ENCODE measurements at places on chromosomes 7 and 10.

GRCh38 chr7:154532771-154533170 is 470.2 kb downstream of the PAXIP1 start:
- DNase-seq: no peak

DNA sequence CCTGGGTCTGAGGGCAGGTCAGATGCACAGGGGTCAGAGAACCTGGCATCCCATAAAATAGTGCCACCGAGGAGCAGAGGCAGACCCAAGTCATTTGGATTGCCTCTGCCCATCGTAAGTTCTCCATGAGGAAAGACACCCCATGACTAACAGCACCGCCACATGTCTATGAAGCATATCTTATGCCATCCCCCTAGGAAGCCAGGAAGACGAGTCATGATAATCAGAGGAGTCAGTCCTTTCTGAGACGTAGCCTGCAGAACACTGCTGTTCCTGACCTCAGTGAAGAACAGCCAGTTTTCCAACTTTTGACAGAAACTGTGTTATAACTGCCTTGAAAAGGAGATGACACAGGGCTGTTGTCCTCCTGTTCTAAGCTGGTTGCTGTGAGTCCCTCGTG is 51.2 kb downstream of the INSYN2A start:
- no peak for DNase-seq

GRCh38 chr10:3136336-3136735 is 36.2 kb downstream of the PITRM1 start:
- no peak for DNase-seq

DNA sequence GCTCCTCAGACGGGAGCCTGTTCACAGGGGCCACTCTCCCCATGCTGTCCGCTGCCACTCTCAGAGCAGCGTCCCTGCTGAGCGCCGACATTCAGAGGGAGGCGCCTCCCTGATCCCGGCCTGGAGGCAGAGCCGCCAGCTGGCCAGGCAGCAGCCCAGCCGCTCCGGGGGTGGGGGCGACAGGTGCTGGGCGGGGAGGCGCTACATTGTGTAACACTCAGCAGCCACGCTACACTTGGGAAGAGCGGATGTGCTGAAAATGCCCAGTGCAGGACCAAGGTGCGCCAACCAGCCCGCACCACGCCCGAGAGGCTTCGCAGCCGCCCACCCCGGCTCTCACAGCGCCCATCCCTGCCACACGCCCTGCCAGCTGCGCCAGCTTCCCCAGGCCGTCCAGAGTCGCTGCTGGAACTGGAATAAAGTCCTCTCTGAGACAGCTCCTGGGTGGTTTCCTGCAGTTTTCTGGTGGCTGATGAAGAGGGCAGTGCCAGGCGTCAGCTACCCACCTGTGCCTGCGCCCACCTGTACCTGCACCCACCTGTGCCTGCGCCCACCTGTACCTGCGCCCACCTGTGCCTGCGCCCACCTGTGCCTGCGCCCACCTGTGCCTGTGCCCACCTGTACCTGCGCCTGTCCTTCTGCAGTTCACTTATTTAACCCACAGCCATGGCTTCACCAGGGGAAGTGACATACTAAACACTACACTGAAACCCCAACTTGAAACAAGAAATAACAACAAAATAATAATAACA is 25.7 kb downstream of the STK32C start:
- DNase-seq: no peak

- DNase-seq: no peak
Observed at GRCh38 chr7:120028636-120029035, 244.3 kb upstream of the KCND2 start.

- DNase-seq: peak; percentile 25
Observed at GRCh38 chr10:104350127-104350635, 3.5 kb upstream of the CFAP58 start.

DNA sequence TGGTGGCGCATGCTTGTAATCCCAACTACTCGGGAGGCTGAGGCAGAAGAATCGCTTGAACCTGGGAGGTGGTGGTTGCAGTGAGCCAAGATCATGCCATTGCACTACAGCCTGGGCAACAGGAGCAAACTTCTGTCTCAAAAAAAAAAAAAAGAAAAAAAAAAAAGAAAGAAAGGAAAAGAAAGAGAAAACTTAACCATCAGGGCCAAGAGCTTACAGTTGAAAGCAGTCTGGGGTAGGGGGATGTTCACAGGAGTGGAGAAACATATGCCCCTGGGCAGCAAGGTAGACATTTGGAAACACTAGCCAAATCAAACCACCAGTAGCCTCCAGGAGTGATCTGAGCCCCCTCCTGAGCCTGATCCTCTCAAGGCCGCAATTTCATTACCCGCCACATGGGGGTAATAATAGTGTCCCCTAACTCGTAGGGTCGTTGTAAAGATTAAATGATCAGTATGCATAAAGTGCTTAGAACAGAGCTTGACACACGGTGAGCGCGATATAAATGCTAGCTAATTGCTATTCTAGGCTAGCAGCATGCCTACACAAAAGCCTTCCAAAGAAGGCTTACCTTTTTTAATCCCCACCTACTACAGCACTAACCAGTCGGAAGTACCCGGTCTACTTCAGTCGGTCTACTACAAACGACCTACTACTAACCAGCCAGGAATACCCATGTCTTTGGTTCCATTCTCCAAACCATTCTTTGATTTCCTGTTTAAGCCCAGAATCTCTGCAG is 274.3 kb upstream of the NEBL start:
- no peak for DNase-seq

GRCh38 chr7:82164813-82165212 is 278.8 kb downstream of the CACNA2D1 start:
- DNase-seq: no peak

GRCh38 chr10:26696786-26697162 is 727 bp upstream of the PDSS1 start:
- DNase-seq: no peak

DNA sequence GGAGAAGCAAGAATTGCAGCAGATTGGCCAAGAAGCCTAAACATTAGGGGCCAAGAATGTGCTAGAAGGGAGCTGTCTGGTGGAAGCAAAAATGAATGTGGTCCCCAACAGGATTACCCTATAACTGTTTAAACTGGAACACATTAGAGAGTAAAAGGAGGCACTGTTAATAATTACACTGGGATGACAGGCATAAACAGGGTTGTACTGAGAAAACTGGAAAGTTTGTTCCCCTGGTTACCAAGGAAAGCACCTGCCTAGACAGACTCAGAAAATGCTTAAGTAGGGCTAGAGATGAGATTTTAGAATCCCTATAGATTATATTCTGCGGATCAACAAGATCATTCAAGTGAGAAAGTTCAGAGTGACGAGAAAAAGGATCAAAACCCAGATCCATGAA is 100.8 kb downstream of the CTTNBP2 start:
- no peak for DNase-seq

- DNase-seq: no peak
Observed at GRCh38 chr7:121753944-121754343, 119.0 kb upstream of the PTPRZ1 start.

- no peak for DNase-seq
Observed at GRCh38 chr10:118955951-118956801, 73.3 kb upstream of the NANOS1 start.

GRCh38 chr10:58318346-58318745 is 16.5 kb upstream of the UBE2D1 start:
- DNase-seq: no peak

GRCh38 chr10:72615970-72616369 is 9.9 kb downstream of the MICU1 start:
- no peak for DNase-seq

DNA sequence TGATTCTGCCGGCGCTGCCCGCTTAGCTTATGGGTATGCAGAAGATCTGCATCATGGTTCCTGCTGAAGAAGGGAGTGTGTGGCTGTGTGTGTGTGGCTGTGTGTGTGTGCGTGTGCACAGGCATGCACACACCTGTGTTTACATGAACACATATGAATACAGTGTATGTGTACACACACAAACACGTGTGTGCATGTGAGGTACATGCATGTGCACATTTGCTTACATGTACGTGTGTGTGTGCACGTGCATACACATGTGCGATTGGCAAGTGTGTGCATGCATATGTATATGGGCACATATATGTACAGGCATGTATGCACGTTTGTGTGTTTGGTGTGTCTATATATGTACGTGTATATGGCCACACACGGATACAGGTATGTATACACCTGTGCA is 16.4 kb upstream of the FAM20C start:
- DNase-seq: no peak

DNA sequence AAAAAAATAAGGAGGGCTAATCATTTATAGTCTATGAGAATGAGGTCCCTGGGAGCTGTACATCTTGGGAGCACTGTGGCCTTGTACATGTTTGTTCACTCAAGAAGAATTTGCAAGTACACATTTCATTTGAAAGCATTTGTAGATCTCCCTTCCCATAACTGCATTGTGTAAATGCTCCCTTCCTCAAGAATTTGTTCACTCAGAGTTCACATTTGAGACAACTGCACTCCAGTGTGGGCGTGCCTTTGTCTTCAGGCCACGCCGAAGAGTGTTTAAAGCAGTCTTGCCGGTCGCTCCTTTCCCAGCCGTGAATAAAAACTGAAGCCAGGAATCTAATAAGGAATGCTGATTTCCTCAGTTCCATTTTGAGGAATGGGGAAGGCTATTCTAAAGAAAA is 291.1 kb upstream of the LYZL1 start:
- DNase-seq: no peak

GRCh38 chr7:148790850-148791249 is 92.1 kb downstream of the CUL1 start:
- DNase-seq: no peak

GRCh38 chr10:51103554-51104217 is 29.4 kb downstream of the PRKG1 start:
- no peak for DNase-seq

DNA sequence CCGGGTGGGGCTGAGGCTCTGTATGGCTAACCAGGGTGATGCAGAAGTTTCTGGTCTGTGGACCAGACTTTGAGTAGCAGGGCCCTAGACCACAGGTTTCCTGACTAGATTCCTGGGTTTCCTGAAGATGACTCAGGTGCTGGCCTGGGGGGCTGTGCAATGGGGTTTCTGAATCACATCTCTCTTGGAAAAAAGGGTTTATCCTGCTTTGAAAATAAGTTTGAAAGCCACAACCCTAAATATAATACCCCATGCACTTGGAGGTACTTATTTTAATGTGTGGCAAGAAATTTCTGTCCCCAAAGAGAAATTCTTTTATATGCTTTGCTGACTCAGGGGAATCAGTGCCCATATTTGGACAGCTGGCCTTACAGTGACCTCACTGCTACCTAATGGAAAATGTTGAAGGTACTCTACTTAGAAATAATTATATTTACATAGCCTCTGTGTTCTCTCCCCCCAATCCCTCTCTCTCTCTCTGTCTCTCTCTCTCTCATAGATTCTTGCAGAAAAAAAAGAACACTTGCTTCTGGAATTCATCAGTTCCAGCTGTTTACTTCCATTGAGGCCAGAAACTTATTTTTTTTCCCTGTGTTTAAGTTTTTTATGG is 184.4 kb upstream of the LYZL2 start:
- no peak for DNase-seq

DNA sequence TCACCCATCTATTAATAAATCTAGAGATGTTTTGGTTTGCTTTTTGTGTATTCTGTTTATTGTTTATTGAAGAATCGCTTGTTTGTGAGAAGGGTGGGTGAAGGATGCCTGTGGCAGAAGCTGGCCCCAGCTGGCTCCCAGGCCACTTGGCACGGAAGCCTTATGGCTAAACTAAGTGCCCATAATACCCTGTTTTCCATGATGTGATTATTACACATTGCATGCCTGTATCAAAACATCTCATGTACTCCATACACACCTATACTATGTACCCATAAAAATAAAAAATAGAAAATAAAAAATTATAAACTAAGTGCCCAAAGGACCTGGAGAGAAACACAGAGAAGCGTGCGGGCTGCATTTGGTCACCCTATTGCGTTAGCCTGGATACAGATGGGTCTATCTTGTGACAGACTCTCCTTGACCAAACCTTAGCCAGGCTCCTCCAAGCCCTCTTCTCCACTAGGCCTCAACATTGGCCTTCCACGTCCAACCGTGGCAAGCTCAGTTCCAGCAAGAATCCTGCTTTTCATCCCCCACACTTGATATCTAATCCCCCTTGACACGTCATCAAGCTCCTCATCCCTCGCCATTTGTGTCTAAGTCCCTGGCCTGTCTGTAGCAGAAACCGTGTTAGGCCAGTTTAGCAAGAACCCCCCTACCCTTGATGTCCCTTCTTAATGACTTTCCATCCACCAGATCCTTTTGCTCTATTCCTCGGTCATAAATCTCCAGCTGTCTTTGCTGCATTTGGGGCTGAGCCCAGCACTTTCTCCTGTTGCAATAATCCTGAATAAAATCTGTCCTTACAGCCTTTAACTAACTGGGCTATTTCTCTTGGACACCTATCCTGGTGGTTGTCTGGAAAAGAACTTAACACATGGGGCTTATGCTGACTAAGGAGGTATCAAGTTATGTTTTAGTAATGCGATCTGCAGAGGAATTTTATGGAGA is 245.2 kb downstream of the TNS3 start:
- DNase-seq: no peak

DNA sequence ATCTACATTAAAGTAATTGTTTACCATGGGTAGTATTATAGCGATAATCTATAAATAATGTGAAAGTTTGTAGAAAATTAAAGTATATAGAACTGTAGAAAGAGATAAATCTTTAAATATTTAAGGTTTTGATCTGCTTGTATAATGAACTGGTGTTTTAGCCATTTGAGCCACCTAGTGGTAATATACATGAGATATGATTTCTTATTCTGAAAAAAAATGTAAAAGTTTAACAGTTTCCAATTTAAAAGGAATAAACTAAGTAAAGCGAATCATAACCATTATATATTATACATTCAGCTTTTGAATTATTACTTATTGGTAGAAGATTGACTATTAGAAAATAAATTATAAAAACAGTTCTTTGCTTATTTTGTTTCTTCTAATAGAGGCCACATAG is 91.2 kb downstream of the OTUD1 start:
- no peak for DNase-seq

- no peak for DNase-seq
Observed at GRCh38 chr10:122126763-122127659, 138.0 kb downstream of the TACC2 start.

GRCh38 chr7:81743665-81744064 is 26.2 kb downstream of the HGF start:
- no peak for DNase-seq

DNA sequence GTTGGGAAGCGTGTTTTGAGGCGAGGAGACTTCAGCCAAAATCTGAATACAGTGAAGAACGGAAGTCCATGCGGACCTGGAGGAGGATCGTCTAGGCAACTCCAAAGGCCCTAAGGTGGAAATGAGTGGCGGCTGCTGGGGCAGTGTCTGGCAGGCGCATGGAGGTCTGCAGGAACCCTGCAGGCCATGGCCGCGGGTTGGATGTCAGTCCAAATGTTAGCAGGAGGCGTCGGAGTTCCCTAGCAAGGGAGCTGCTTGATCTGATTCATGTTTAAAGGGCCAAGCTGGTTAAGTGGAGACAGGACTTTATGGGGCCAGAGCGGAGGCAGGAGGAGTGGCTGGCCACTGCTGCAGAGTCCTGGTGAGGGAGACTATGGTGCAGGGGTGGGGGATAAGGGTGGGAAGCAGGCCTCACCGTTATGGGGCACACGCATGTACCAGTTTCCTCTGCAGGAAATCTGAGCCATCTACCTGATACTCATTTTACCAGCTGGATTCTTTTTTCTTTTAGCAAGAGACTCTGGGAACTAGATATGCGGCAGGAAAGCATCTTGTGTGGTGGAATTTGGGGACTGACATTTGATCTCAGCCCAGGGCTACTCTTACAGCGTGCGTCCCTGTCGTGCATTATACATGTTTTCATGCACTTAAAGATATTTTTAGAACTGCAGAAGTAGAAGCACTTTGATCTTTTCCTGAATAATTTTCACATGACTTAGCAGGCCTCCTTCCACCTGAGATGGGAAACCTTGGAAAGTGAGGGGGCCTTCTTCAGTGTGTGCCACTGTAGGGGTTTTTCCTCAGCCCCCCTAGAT is 6.6 kb upstream of the REPIN1 start:
- DNase-seq: no peak

Measured in head of caudate nucleus (tissue), 42 donors.